ENCODE measurements at places on chromosomes 2 and 18.

- no peak for DNase-seq
Measured at GRCh38 chr2:27126252-27126710, 2.7 kb downstream of the ABHD1 start.

DNA sequence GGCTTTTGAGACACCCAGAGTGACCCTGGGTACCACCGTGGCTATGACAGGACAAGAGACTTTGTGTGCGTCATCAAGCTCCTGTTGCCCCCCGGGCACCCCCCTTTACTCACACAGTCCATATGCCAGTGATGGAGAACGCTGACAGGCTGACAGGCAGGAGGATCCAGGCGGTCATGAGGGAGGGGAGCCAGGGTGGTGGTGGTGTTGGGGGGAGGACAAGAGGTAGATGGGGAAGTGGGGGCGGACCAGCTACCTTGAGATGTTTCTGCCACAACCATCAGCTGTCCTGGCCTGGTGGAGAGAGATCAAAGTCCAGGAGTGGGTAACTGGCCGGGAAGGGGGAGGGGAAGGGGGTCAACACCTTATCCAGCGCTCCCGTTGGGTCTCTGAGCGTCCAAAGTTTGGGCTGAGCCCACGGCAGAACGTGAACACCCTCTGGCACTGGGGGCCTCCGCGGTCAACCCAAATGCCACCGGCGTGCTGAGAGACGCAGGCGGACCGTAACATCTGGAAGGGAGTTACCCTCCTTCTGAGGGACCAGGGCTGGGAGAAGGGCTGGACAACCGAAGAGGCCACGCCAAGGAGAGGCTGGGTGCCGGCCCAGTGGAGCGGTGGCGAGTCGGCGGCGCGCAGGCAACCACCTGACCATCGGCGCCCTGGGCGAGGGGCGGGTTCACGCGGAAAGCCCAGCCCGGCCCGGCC, 575 bp downstream of the TMEM150A start:
- DNase-seq = no peak

GRCh38 chr2:212960336-212960735, 191.1 kb downstream of the IKZF2 start:
- DNase-seq = no peak

DNA sequence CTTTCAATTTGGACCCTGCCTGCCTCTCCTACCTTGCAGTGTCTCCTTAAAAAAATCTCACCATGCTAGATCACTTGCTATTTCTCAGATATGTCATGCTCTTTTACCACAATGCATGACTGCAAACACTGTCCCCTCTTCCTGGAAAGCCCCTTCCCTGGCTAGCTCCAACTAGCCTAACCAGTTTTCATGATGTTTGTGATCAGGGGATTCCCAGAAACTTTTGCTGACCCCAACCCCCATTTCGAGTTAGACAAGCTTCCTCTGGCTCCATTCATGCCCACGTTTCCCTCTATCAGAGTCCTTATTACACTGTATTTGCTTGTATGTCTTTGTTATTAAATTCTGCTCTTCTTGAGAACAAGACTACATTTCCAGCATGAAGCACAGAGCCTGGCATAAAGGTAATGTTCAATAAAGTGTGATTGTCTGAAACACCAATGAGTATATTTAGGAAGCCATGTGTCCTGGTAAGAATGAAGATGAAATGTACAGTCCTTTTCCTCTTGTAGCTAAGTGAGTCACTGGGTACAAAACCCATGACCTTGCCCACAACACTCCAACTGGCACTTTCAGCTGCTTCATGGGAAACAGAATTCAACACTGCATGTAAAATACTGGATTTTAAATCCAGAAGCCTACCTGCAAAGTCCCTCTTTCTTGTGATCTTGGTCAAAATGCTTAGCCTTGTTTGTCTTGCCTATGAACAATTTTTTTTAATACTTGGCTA, 62.0 kb upstream of the ATL2 start:
- no peak for DNase-seq

DNA sequence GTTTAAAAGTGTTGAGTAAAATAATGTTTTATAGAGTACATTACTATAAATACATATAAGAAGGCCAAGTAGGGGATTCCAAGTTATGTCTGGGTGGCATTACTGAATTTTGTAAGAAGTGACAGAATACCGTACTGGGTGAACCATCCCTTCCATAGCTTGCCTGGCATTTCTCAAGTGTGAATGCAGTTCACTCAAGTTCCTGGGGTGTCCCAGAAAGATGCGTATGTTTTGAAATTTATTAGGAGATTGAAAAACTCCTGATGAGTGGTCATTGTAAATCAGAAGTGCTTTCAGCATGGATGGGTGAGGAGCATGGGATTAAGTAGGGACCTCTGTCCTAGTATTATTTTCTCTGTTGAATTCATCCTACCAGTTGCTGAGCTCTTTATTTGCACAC, 103.2 kb downstream of the VAPA start:
- no peak for DNase-seq

DNA sequence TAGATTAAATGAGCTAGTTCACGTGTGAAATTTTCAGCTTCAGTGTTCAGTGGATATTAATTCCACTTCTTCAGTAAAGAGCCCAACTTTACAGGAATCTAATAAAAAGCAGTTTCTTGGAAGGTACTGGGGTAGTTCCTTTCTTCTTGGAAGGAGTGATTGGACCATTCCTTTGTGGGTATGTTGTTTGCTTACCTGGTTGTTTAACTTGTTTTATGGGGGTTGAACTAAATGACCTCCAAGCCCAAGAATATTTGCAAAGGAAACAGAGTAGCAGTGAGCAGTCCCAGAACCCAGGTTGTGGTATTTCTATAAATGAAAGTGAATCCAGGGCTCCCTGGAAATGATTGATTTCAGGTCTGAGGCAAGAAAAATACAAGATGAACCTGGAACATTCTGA, 31.4 kb downstream of the KCNJ13 start:
- DNase-seq = no peak

Data from T-helper 1 cell (primary cell).